ENCODE measurements at places on chromosomes 5 and 9.

- peaks cover 8% of the 10 kb centered on the region for H3K27me3 ChIP-seq
- H3K4me3 ChIP-seq, result no peak overlapping the region
- no peaks in the 10 kb centered on the region for H3K36me3 ChIP-seq
- no peaks in the 10 kb centered on the region for H3K4me1 ChIP-seq
- no peak for DNase-seq
- H3K27ac ChIP-seq, result no peak overlapping the region
Observed at GRCh38 chr5:137461391-137462264, 37.5 kb downstream of the SPOCK1 start.

- peaks cover 62% of the 10 kb centered on the region for H3K27me3 ChIP-seq
- H3K4me3 ChIP-seq, result no peak overlapping the region
- DNase-seq, result no peak
- H3K27ac ChIP-seq, result no peak overlapping the region
- H3K36me3 ChIP-seq, result no peaks in the 10 kb centered on the region
- no peaks in the 10 kb centered on the region for H3K4me1 ChIP-seq
Observed at GRCh38 chr9:130271473-130271872, 5.9 kb downstream of the HMCN2 start.

- H3K36me3 ChIP-seq, result no peaks in the 10 kb centered on the region
- no peaks in the 10 kb centered on the region for H3K4me1 ChIP-seq
- no peak overlapping the region for H3K27ac ChIP-seq
- H3K27me3 ChIP-seq, result no peaks in the 10 kb centered on the region
- no peak overlapping the region for H3K4me3 ChIP-seq
Observed at GRCh38 chr9:121831869-121832268, 180.4 kb downstream of the DAB2IP start.

DNA sequence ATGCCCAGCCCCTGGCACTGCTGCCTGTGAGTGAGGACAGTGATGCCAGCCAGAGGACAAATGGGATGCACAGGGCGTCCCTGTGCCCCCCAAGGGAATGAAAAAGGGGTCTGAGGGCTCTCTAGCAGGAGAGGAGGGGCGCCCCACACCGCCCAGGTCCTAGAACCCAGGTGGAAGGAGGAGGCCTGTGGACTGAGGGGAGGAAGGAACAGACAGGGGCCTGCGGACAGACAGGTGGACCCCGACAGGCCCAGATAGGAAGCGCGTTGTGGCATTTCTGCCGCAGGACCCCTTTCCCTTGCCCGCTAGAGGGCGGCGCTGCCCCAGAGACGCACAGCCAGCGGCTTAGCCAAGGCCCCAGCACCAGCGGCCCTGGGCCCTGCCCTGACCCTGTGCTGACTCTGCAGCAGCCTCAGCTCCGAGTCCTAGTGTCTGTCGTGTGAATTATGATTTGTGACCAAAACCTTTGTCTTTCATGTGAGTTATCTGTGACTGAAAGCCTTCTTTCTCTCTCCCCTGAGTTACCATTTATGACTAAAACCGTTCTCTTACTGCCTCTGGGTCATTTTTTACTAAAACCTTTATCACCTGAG, 30.7 kb downstream of the TRIP13 start:
- peaks cover 4% of the 10 kb centered on the region for H3K36me3 ChIP-seq
- H3K4me3 ChIP-seq, result no peak overlapping the region
- H3K4me1 ChIP-seq, result peaks cover 4% of the 10 kb centered on the region
- H3K27ac ChIP-seq, result no peak overlapping the region
- DNase-seq, result peak; percentile 84
- H3K27me3 ChIP-seq, result peaks cover 32% of the 10 kb centered on the region

- peaks cover 6% of the 10 kb centered on the region for H3K4me1 ChIP-seq
- no peaks in the 10 kb centered on the region for H3K27me3 ChIP-seq
- peaks cover 59% of the 10 kb centered on the region for H3K36me3 ChIP-seq
- no peak overlapping the region for H3K27ac ChIP-seq
- H3K4me3 ChIP-seq, result no peak overlapping the region
- DNase-seq, result no peak
Observed at GRCh38 chr9:127525401-127526188, 74.3 kb downstream of the LRSAM1 start.

DNA sequence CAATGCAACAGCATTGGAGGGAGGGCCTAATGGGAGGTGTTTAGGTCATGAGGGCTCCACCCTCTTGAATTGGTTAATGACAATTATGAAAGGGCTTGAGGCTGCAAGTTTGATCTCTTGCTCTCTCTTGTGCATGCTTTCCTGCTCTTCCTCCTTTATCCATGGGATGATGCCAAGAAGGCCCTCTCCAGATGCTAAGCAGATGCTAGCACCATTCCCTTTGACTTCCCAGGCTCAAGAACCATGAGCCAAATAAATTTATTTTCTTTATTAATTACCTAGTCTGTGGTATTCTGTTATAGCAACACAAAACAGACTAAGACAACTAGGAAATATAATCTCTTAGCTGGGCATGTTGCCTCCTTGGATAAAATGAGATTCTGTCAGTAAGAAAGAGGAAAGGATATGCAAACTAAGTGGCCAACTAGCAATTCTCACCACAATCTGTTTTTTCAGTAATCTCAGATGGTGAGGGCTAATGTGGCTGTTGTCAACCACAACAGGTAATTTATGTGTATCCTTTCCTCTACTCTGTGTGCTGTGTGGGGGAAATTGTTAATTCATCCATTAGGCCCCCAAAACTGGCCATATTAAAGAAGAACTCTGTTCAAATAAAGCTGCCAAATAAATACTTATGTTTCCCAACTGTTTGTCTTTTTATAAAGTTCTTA, 269.1 kb upstream of the CD180 start:
- H3K4me1 ChIP-seq, result no peaks in the 10 kb centered on the region
- no peaks in the 10 kb centered on the region for H3K36me3 ChIP-seq
- no peak overlapping the region for H3K4me3 ChIP-seq
- no peak overlapping the region for H3K27ac ChIP-seq
- DNase-seq, result no peak
- H3K27me3 ChIP-seq, result no peaks in the 10 kb centered on the region

DNA sequence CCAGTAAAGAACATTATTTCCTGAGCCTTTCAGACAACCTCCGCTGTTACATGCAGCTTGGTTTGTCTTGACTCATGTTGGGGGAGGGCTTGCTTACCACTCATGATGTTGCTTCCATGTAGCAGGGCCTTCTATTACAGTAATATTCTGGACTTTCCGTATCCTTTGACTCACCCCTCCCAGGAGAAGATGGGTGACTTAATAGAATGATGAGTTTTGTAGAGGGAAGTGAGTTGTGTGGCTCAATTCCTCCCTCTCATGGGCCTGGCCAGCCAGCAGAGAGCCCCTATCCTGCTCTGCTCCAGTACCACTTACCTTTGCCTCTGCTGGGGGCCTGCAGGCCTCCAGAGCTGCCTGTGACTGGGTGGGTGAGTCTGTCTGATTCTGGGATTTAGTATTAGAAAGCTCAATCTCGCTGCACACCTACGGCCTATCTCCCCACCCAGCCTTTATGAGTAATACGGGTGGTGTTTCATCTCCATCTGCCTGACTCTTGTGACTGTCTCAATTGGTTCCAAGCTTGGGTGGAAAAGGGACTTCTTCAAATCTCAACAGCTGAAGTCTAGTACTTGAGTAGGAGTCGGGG, 52.6 kb upstream of the KLF9 start:
- H3K36me3 ChIP-seq, result no peaks in the 10 kb centered on the region
- H3K4me3 ChIP-seq, result no peak overlapping the region
- peaks cover 3% of the 10 kb centered on the region for H3K4me1 ChIP-seq

GRCh38 chr5:144460600-144460999, 289.9 kb downstream of the KCTD16 start:
- no peaks in the 10 kb centered on the region for H3K36me3 ChIP-seq
- no peaks in the 10 kb centered on the region for H3K4me1 ChIP-seq
- H3K4me3 ChIP-seq, result no peak overlapping the region
- no peaks in the 10 kb centered on the region for H3K27me3 ChIP-seq
- no peak overlapping the region for H3K27ac ChIP-seq

DNA sequence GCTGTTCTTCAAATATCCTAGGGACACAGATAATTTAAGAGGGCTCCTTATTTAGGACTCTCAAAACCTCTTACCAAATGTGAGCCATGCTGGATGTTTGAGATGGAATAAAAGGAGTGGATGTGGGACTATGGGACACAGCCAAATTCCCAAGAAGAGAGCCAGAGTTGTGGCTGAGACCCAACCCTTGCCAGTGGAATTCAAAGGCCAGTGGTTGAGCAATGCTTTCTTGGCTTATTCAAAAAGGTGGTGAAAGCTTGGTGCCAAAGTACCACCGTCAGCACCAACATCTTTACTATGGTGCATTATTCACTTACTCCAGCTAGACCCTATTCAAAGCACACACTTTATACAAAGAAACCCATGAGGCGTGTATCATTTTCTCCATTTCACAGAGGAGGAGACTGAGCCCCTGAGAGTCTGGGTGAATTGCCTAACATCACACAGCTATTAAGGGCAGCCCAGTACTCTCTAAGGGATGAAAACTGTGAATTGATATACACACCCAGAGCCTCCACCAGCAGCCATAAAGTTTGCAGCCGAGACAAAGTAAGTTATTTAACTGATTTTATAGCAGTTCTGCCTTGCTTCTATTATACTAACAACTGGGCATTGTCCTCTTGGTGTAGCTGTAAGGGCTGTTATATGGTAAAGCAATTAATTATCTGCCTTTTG, 391.7 kb downstream of the ACTL7B start:
- no peak overlapping the region for H3K4me3 ChIP-seq
- no peaks in the 10 kb centered on the region for H3K4me1 ChIP-seq
- no peak overlapping the region for H3K27ac ChIP-seq

DNA sequence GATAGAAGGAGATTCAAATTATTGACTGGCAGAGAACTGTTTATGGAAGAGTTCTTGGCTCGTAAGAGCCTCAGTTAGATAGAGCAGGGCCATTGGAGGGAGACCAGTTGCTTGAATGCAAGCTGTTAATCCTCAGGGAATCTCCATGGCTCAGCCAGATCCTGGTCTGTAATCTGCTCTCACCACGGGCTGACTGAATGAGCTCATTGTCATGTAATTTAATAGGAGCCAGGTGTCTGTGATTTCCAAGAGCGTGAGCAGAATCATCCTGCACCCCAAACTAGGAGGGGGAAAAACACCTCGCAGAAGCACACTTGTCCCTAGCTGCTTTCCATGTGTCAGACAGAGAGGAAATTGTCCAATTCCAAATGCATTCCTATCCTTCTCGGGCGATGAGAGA, 19.1 kb upstream of the KCNMB1 start:
- H3K4me1 ChIP-seq, result no peaks in the 10 kb centered on the region
- no peak overlapping the region for H3K4me3 ChIP-seq
- no peaks in the 10 kb centered on the region for H3K36me3 ChIP-seq
- H3K27ac ChIP-seq, result no peak overlapping the region

DNA sequence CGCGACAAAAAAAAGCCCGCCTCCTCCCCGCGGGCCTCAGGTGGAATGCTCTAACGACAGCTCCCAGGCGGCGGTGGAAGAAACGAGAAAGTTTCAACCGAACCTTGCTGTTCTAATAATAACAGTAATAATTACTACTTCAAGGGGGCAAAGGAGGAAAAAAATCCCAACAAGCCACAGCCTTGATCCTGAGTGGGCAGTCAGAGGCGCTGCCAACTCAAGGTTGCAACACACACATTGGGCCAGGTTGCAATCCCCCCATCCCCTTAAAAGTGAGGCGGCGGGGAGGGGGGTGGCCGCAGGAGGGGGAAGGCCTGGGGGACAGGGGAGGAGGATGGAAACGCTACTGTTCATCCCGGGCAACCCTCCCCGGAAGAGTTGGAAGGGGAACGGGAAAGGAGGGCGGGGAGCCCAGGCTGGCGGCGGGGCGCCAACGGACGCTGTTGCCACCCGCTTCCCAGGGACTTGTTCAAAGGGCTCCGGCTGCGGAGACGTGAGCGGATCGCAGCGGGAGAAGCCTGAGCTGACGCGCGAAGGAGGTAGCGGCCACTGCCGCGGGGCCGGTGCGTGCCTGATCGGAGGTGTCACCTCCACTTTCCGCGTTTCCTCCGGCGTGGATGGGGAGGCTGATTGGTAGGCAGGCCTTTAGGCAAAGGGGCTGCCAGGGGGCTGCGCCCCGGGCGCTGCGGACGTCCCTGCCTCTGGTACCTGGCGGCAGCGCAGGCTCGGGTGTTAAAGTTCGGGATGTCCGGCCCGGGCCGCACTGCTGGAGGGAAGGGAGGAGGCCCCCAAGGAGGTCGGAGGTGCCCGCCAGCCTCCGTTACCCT, 647 bp downstream of the SMARCA2 start:
- H3K4me1 ChIP-seq, result peaks cover 40% of the 10 kb centered on the region
- H3K27ac ChIP-seq, result peak overlapping the region; percentile 99
- H3K27me3 ChIP-seq, result no peaks in the 10 kb centered on the region
- DNase-seq, result peak; percentile 74
- H3K36me3 ChIP-seq, result peaks cover 2% of the 10 kb centered on the region
- peak overlapping the region; percentile 98 for H3K4me3 ChIP-seq

DNA sequence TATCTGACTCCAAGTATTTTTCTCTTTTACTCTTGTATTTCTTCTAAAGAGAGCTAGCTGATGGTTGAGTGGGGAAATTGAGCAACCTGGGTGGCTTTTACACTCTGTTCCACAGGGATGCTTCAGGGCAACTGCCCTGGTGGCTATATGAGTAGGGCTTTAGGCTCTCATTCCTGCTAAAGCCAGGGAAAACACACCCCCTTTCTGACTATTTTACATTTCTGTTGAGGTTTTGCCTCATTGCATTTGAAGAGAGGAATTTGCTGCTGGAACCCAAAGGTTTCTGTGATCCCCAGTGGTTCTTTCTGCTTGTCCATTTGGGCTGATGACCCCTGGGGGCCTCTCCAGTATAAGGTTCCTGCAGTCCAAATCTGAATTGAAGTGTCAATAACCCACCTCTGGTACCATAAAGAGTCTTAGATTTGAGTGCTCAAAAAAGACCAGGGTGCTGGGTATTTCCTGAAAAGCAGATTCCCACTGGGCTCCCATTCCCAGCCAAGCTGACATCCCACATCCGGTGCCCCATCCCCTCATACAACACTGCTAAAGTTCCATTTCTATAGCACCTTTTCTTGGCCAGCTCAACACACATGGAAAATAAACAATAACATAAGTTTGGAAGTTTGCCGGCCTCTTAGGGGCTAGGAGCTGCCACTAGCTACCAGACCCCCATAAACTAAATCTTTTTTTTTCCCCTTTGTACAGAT, 59.5 kb downstream of the PAPPA start:
- no peaks in the 10 kb centered on the region for H3K4me1 ChIP-seq
- DNase-seq, result no peak
- no peak overlapping the region for H3K4me3 ChIP-seq
- no peaks in the 10 kb centered on the region for H3K27me3 ChIP-seq
- H3K27ac ChIP-seq, result no peak overlapping the region

Measured in activated naive CD8-positive, alpha-beta T cell treated with anti-CD3 and anti-CD28 coated beads, Interleukin-2, amount 10 ng/mL, durations not matched to agents 7 days and 5 days (primary cell).